ENCODE measurements at places on chromosomes 5 and 9.

DNA sequence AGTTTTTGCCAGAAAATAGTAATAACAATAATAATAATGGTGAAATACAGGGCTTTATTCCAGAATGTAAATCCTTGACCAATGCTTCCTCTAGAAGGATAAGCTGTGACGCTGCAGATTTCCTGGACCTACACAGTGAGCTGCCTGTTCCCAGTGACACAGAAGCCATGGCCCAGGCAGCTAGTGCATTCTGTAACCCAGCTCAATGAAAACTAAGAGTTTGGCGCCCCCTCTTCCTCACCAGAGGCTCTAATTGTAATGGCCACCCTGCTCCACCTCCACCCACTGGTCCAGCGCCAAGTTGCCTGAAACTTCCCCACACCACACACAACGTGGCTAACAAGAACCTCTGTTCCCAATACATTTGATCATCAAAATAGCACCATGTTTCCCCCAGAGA lies 248.1 kb downstream of the CETN3 start:
- DNase-seq = peak; percentile 67

GRCh38 chr9:98989036-98990000 lies 45.6 kb downstream of the COL15A1 start:
- no peak for DNase-seq

DNA sequence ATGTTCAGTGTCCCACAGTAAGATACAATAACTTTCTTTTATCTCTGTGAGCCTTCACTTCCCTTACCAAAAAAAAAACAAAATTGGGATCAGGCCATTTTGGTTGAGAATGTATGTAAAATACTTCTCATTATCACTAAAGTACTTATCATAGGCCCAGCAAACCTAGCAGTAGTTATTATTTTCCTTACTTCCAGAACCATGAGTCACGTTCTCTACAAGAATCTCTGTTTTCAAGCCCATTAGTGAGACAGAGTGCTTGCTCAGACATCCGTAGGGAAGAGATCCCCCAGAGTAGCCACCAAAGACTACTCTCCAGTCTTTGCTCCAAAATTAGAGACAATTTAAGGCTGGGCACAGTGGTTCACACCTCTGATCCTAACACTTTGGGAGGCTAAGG lies 103.9 kb upstream of the NR5A1 start:
- DNase-seq = no peak

GRCh38 chr5:124927735-124928134 lies 181.3 kb upstream of the ZNF608 start:
- DNase-seq = no peak

DNA sequence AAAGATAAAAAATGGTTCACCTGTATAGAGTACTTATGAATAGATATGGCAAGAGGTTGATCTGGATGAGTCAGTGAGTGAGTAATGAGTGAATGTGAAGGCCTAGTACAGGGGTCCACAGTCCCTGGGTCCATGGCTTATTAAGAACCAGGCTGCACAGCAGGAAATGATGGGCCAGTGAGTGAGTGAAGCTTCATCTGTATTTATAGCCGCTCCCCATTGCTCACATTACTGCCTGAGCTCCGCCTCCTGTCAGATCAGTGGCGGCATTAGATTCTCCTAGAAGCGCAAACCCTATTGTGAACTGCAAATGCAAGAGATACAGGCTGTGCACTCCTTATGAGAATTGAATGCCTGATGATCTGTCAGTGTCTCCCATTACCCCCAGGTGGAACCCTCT lies 307.7 kb upstream of the ZNF608 start:
- no peak for DNase-seq

- DNase-seq = no peak
Measured at GRCh38 chr5:179793468-179794139, at the start of gene LTC4S. Gene LTC4S, plus strand, starts transcription at chr5:179793986. Its CDS starts 95 bp downstream, at chr5:179794081.

- DNase-seq = no peak
Measured at GRCh38 chr5:145689235-145689634, 145.9 kb downstream of the PRELID2 start.

GRCh38 chr5:119063579-119064379 lies 7.1 kb upstream of the DMXL1 start:
- no peak for DNase-seq

DNA sequence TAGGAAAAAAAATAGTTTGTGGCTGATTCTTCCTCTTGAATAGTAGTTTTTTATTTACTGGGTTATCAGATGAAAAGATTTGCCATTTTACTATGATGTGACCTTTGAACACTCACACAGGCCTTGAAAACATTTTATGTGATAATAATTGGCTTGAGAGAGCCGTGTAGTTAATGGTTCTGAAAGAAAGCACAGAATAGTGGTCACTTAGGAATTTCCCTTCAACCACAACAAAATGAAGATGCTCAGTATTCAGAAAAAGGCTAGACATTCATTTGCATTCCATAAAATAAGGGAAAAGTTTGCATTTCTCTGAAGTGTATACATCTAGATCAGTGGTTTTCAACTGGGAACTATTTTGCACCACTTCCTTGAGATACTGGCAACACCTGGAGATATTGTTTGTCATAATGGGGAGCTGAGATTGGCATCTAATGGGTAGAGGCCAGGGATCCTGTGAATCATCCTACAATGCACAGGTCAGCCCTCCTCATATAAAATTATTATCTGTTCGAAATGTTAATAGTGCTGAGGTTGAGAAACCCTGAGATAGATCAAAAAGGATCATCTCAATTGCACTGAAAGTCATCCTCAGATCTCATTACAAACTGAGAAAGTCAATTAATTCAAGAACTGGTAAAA lies 446.4 kb upstream of the CCNG1 start:
- DNase-seq = no peak

- DNase-seq = no peak
Measured at GRCh38 chr5:150065886-150066285, 20.5 kb downstream of the CSF1R start.

DNA sequence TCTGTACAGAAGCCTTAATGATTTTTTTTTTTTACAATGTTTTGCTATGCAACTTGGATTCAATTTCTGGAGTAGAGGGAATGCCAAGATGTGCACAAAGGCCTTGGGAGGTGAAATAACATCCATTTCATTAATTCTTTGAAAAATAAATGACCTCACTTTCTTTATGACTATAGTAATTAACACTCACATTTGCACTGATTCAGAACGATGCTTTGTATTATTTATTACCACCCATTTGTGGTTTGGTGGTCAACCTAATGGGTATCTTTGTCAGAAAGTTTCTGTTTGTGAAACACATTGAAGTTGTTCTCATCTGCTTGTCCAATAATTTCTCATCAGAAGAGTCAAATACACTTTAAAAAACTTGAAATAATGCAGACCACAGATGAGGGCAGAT lies 169.3 kb downstream of the NTRK2 start:
- no peak for DNase-seq

DNA sequence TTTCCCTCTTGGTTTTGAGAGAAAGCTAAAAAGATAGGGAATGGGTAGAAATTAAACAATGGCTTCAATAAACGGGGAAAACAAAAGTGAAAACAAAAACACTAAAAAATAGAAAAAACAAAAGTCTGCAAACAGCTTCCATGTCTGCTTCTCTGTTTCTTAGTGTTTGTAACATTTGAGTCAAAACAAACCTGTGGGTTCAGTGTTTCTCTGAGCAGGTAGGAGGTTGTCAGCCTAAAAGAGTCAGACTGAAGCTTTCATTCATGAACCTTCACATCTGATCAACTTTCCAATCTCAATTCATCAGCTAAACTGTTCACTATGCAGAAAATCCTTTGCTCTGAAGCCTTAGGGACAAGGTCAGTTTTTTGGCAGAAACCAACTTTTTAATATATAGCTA lies 102.5 kb upstream of the ADAMTS16 start:
- no peak for DNase-seq

DNA sequence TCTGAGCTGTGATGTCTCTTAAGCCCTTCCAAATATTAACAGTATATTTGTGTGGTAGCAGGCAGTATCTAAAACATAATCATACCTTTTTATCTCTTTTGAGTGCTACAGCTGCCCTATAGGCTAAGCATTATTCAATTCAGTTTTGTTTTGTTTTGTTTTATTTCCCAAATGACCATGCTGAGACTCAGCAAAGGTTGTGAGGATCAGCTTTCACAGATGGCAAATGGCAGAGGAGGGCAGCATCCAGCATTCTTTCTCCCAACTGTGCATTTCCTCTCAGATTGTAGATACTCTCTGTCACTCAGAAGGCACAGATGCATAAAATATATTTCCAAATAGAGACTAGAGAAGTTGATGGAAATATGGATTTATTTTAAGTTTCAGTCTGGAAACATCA lies 90.7 kb downstream of the DAPK1 start:
- DNase-seq = no peak

DNA sequence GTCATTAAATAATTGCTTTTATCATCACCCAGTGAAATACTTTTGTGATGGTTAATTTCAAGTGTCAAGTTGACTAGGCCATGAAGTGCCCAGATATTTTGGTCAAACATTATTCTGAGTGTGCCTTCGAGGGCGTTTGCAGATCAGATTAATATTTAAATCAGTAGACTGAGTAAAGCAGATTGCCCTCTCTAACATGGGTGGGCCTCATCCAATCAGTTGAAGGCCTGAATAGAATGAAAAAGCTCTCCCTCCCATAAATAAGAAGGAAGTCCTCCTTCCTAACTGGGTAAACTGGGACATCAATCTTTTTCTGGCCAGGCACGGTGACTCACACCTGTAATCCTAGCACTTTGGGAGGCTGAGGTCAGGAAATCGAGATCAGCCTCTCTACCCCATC lies 12.4 kb upstream of the FGF10 start:
- DNase-seq = no peak

DNA sequence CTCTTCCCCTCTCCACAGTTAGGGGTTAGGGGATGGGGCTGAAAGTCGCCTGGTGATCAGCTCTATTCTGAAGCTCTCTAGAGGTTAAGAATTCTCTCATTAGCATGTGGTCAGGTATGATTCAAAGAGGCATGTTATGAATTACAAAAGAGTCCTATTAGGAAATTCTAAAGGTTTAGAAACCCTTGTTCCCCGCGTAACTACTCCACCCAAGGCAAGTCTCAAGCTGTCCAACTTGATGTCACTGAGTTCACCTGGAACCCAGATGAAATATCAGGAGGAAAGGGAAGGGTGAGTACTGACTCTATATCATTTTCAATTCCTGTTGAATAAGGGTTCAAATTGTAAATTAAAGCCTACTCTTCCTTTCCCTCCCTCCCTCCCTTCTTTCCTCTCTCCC lies 18.1 kb upstream of the RNF145 start:
- DNase-seq = no peak

DNA sequence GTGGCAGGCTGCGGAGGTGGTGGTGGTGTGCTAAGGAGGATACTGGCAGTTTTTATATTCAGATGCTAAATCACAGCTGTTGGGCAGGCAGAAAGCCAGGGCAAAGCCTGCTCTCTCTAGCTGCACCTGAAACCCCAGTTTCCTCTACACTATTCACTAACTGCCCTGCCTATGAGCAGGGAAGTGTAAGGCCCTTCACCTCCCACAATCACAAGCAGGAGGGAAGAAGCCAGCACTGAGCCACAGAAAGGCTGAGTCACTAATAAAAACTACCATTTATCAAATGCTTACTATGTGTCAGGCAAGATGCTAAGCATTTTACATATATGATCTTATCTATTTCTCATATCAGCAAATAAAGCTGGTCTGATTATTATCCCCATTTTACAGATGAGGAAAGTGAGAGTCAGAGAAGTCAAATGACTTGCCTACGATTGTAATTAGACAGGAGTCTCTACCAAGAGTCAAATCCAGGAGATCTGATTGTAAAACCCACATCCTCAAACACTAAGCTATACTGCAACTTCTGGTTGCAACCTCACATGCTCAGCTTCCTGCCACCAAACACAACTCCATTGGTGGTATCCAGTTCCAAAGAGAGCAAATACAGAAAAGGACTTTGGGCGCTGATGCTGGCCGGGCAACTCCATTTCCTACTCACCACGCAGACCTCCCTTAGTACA lies 17.7 kb upstream of the IL6ST start:
- no peak for DNase-seq

- DNase-seq = no peak
Measured at GRCh38 chr9:136691316-136692184, 4.3 kb upstream of the AGPAT2 start.

DNA sequence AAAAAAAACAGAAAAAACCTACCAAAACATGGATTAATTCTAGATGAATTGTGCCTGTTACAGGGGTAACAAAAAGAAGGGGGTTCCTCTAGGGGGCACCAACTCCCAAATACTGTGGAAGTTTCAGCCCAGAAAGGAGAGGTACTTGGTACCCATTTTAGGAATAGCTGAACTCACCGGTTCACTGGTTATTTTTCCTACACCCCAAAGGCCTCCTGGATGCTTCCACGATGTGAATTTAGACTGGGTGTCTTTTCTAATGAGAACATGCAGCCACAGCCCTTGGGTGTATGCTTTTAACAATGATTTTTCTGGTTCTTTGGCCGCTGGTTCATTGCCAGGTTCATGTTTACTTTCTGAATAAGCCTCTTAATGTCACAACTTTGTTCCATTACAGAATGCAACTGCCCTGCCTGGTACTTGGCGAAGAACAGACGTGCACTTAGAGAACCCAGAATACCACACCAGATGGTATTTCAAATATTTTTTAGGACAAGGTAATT lies 46.7 kb downstream of the GARNL3 start:
- peak; percentile 54 for DNase-seq

DNA sequence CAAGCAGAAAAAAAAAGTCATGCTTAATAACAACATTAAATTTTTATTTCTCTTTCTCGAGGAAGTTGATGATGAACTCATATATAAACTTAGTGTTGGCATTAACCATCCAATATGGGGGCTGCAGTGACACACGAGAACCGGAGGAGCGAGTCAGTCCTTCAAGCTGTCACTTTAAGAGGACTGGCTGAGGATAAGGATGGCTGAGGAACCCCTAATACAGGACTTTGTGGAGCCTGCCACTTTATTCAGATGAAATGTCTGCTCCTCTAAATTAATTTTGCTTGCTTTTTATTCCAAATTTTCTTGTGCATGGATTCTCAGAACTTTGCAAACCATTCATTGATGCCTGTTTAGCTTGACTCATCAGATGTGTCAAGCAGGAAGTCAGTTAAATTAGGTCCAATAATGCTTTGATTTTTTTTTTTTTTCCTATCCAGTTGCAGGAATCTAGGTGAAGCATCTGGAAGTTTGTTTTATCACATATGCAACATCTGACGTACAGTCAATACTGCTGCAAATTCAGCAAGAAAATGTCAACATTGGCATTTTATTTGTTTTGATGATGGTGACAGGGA lies 144.2 kb upstream of the COL5A1 start:
- DNase-seq = no peak

DNA sequence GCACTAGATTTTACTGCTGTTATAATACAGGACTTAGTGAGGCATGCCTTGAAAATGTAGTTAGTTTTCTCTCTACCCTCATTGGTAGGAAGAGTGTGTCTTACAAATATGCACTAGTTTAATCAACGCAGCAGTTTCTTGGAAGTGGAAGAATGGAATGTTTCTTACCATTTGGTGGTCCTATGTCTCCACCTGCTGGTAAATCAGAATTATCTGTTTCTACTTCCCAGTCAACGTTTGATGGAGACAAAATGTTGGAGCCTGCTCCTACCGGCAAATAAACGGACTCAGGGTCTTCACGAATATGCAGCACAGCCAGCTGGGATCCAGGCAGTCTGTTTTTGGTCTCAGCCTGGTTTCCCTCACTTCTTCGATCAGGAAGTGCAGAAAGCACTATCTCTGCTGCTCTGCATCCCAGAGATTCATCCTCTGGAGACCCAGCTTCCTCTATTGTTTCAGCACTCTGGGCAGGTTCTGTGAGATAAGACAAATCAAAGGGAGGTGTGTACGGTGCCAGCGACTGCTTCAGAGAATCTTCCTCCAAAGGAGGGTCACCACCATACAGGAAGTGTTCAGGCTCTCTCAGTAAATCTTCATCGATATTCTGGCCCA lies 59.5 kb upstream of the PCA3 start:
- no peak for DNase-seq

GRCh38 chr5:171813813-171814490 lies 28.3 kb downstream of the SMIM23 start:
- no peak for DNase-seq
